ENCODE measurements at places on chromosomes 7 and 10.

DNA sequence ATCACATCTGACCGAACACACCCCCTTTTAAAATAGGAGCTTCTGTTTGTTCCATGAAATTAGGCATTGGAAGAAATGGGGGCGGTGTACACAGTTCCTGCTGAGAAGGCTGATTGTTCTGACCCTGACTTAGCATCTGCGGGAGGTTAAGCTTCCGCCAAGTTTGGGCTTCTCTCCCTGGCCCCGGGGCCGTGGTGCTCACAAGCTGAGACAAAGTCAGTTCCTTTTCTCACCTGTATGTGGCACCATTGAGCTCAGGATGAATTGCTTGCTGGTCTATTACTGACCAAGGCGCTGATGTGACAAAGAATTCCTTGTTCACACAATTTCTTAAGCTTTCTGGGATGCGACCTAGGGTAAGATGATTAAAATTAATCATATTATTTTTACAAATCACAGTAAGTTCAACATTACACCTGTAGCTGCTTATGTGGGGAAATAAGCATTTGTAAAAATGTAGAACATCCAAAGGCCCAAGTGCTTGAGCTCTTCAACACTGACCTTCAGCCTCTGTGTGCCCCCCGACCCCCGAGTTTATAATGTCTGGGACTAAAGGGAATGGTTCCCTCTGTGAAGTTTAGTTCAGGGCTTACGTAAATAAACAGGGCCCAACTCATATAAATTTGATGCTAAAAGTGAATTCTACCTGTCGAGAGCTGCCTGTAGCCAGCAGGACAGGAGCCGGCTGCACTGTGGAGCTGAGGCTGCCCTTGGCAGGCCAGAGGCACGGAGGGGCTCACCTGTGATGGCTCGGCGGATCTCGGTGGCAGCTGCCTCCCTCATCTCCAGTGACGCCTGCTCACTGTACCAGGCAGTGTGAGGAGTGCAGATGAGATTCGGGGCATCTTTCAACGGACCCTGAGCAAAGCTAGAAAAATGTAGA is 50.8 kb downstream of the ZRANB1 start:
- no peak for DNase-seq

GRCh38 chr10:124944982-124945381 is 3.1 kb downstream of the ZRANB1 start:
- DNase-seq: no peak

GRCh38 chr7:132257253-132257652 is 319.0 kb downstream of the PLXNA4 start:
- DNase-seq: no peak

- DNase-seq: no peak
Observed at GRCh38 chr7:13829231-13829630, 160.2 kb downstream of the ETV1 start.

GRCh38 chr10:112761256-112761655 is 188.8 kb upstream of the TCF7L2 start:
- DNase-seq: no peak

DNA sequence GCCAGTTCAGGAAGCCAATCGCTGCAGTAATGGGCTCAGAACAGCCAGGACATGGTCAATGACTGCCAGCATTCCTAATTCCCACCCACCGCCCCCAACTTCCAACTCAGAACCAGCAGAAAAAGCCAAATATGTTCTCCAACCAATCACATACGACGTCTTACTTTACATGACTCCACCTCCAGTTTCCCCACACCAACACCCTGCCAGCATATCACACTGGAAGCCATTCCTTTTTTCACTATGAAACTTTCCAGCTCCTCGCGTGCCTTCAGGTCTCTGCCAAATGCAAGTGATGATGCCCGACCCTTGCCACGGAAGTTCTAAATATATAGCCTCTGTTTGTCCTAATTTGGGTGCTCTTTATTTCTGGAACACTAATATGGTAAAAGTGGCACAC is 12.5 kb downstream of the NPS start:
- DNase-seq: no peak

DNA sequence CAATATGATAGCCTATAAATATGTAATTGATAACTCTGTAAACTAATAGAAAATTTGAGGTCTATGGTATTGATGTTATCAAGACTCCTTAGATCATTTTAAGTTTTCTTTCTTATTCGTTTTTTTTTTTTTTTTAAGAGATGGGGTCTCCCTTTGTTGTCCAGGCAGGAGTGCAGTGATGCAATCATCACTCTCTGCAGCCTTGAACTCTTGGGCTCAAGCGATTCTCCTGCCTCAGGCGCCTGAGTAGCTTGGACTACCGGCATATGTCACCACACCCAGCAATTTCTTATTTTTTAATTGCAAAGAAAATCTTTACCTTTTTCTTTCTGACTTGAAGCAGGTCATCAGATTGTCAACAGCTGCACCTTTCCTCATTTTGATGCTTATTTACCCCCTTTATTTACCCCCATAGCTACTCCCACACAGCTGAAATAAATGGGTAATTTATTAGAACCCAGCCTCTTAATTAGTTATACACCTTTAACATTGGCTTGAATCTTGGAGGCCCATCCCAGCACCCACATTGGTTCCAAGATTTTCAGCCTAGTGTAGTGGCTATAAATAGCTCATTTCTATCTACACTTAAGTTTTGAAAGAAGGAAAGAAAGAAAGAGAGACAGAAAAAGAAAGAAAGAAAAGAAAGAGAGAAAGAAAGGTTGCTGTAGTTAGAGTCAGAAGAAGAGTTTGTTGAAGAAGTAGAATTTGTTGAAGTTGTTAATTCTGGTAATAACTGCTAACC is 38.3 kb downstream of the ARL4A start:
- DNase-seq: no peak

- no peak for DNase-seq
Observed at GRCh38 chr10:120457431-120458172, 575 bp downstream of the PLPP4 start.

DNA sequence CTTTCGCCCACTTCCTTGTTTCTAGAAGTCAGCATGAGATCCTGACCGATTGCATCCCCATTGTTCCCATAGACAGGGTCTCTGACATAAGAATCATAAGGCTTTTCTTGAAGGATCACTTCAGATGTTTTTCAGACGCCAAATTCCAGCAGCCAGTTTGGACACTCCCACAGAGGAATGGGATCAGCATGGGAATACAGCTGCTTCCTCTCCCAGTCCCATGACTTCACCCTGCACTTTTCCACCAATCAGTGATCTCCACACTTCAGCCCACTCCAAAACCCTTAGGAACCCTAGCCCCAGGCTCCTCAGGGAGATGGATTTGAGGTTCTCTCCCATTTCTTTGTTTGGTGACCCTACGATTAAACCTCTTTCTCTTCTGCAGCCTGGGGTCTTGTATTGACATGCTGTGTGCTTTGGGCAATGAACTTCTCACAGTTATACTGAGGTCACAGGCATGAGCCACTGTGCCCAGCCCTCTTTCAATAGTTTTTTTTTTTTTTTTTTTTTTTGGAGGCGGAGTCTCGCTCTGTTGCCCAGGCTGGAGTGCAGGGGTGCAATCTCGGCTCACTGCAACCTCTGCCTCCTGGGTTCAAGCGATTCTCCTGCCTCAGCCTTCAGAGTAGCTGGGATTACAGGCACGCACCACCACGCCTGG is 52.8 kb upstream of the CHST3 start:
- DNase-seq: no peak

DNA sequence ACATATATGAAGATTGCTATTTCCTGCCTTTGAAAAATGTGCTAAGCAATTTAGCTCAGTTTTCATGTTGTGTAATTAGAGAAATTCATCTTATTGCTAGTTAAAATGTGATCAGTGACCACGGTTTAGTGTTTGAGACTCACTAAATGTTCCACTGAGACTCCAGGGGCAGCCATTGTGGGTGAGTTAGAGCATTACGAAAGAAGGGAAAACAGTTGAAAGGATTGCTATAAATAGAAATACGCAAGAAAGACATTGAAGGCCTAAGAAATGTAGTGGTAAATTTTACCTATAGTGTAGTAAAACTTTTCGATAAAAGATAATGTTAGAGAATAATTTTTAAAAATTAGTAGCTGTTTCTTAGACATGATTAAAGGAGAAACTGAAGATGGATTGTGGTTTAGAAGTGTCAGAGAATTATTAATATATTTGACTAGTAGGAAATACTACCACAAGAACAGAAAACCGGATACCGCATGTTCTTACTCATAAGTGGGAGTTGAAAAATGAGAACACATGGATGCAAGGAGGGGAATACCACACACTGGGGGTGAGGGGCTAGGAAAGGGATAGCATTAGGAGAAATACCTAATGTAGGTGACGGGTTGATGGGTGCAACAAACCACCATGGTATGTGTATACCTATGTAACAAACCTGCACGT is 394.5 kb downstream of the SEMA3D start:
- no peak for DNase-seq

DNA sequence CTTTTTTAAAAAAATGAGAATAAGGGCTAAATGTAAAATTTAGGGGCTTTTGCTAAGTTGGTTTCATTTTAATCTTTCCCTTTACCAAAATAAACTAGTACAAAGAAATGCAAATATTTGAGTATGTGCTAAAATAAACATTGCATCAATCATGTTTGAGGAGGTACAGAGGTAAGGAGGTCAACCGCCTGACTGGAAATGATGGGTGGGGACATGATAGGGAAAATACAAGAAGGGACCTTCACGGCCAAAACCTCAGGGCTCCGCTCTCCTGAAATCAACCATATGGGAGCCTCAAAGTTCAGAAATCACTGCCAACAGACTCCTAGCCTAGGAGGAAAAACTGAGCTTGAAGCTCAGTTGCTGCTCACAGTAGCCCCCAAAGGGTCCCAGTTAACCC is 207.6 kb downstream of the AHR start:
- no peak for DNase-seq

DNA sequence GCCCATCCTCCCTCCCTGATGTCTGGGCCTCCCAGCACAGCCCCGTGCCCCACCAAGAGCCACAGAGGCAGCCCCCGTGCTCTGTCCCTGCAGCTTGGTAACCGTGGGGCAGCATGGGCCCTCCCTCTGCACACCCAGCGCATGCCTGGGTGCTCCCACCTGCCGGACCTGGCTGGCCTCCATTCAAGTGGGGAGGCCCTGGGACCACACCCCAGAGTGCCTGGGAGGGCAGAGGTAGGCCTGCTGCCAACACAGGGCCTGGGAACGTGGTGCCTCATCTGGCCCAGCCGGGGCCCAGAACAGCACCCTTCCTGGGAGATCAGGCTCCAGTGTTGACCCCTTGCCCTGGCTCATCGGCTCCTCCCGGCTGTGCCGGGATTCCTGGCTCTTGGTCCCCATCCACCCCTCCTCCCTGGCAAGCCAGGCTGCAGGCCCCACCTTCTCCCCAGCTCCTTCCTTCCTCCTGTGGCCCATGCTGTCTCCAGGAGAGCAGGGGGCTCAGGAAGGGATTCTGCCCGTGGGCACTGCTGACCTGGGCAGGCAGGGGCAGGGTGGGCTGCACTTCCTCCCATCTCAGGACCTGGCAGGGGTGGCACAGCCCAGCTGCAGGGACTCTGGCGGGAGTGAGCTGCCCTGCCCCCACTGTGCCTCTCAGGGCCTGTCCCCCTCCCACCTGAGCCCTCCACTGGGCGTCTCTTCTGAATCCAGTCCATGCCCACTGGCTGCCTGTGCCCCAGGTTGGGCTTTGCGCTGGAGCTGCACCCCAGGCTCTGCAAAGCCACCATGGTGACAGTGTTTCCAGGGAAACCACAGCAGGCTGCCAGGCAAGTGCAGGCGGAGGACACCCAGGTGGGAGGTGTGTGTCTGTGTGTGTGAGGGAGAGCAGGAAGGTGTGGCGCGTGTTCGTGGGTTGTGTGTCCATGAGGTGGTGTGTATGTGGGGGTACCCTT is 32.6 kb downstream of the PWWP2B start:
- DNase-seq: no peak

DNA sequence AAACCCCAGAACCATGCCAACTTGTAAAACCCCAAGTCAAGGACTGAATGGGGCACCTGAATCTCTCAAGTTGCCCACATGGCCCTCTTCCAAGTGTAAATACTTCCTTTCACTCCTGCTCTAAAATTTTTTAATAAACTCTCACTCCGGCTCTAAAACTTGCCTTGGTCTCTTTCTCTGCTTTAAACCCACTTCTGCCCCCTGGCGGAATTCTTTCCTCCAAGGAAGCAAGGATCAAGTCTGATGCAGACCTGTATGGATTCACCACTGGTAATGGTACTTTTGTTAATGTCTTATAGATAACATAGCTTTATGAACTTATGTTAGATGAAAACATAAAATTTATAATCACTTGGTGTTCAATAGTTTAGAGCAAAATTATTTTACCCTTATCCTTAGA is 33.8 kb downstream of the SLC16A9 start:
- DNase-seq: no peak

GRCh38 chr7:150569245-150569955 is 2.2 kb downstream of the GIMAP4 start:
- DNase-seq: no peak

DNA sequence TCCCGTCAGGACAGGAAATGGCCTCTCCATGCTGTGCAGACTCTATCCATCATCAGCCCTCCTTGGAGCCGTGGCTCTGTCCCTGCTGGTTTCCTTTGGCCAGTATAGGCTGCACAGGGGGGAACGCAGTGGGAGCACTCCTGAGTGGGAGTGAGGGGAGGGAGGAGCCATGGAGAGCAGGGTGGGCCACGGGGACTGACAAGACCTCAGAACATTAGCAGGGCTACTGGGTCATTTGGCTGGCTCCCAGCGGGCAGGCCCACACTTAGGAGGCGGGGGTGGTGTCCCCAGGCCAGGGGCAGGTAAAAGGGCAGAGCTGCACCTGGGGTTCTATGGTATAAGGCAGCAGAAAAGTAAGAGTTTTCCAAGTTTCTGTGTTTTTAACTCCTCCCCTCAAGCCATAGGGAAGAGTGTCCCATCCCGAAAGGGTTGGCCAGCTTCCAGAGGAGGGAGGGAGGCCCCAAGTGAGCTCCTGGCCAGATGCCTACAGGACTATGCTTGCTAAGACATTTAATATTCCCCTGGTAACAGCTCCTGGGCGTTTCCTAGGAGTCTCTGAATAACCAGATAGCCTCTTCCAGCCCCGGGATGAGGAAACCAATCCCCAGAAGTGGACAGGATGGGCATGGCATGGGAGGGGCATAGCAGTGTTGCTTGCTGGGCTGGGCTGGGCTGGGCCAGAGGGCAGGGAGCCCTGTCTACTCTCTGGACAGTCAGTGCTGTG is 5.5 kb upstream of the OPN4 start:
- no peak for DNase-seq

GRCh38 chr7:2257651-2258050 is 15.6 kb downstream of the NUDT1 start:
- no peak for DNase-seq

GRCh38 chr10:11598712-11599397 is 12.6 kb downstream of the USP6NL start:
- DNase-seq: no peak

DNA sequence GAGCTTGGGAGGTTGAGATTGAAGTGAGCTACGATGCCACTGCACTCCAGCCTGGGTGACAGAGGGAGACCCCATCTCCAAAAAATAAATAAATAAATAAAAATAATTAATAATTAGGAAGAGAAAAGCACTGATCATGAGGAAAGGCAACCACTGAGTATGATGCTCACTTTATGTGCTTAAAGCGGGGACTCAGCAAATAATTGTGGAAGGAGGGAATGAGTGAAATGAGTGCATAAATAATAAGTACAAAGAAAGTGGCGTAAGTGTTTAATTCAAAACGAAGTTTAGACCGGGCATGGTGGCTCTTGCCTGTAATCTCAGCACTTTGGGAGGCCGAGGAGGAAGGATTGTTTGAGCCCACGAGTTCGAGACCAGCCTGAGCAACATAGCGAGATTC is 94.9 kb upstream of the MKLN1 start:
- no peak for DNase-seq

- DNase-seq: no peak
Observed at GRCh38 chr10:96387161-96387560, 28.4 kb upstream of the OPALIN start.

Measured in NCI-H524 treated with DMSO at 0.1 percent for 48 hours (cell line).